Gastrocnemius medialis (tissue), 4 donors: ENCODE measurements at places on chromosomes 11 and 22. TPM values are rescaled to one million over a fixed set of nuclear protein-coding genes. Genes with fewer than 3 reads are reported as not detected.

GRCh38 chr11:92845805-92846204 is 123.6 kb upstream of the MTNR1B start:
- DNase-seq: no peak

Gene CCDC89
- 0.29 TPM for total RNA-seq

Gene SAA4
- total RNA-seq: not detected

Gene OR8A1
- total RNA-seq: not detected
